ENCODE measurements at places on chromosomes 6 and 20.

DNA sequence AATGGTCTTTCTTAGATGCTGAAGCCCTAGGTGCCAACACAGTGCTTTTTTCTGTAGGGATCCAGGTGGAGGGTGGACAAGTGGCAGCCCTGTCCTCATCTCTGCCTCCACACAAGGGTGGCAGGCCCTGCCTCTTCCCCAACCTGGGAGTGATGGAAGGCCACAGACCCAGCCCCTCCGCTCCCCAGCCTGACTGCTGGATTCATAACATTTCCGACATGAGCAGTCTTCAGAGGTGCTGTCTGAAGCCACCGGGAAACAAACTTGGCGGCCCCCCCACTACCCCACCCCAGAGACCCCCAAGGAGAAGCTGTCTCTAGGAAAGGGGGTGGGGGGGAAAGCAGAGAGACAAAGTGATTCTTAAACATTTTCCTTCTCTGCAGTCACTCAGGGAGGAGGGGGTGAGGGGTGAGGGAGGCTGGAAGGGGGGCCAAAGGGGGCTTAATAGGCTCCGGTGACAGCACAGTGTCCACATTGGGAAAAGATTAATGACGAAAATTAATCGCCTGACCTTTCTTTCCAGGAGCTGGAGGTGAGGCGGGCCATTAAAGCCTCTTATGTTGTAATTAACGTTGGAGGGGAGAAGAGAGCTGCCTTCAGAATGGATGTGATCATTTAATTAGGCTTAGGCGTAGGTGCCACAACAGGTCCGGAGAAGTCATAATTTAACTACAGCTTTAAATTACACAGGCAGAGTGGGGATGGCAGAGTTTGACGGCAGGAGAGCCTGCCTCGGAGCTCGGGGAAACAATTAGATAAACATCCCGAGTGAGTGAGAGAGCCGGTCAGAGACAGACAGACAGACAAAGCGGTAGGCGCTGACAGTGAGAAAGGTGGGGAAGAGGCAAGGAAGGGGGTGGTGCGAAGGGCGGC, 76.8 kb upstream of the FOXP4 start:
- no peak for DNase-seq

DNA sequence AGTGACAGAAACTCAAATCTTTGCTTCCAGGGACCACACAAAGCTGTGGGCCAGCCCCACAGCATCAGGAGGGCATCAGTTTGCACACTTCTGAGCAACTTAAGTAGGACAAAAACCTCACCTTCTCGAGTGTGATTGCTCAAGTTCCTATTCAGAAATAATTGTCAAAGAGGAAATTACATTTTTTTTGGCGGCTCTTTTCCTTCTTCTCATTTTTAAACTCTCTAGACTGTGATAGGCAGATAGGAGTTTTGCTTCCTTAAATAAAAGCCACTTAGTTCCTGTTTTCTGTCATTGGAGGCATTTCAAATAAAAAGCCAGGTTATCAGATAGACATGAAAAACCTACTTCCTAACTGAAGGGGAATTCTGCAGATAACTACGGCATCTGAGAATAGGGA, 11.2 kb upstream of the TAGAP start:
- no peak for DNase-seq

DNA sequence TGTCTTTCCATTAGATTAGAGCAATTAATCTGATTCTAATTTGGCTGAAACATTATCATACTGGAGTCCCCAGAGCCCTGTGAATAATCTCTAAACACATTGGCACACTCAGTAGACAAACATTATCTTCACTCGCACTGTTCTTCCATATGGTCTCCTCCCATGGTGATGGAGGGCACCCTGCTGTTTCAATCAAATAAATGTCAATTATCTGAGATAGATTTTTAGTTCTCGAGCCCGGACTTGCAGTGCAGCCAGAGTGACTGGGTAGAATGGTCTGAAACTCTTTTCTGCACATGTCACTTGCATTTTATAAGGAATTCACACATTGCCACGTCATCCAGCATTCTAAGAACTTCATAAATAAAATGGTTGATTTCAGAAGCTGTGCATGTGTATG, 90.6 kb upstream of the MAP3K7 start:
- DNase-seq, result no peak

- no peak for DNase-seq
These were observed 299.0 kb downstream of the DOK5 start for GRCh38 chr20:54774426-54774825.

GRCh38 chr6:82415820-82416219, 52.2 kb downstream of the TPBG start:
- DNase-seq, result no peak

GRCh38 chr20:18276821-18277220, 11.5 kb upstream of the ZNF133 start:
- DNase-seq, result no peak

DNA sequence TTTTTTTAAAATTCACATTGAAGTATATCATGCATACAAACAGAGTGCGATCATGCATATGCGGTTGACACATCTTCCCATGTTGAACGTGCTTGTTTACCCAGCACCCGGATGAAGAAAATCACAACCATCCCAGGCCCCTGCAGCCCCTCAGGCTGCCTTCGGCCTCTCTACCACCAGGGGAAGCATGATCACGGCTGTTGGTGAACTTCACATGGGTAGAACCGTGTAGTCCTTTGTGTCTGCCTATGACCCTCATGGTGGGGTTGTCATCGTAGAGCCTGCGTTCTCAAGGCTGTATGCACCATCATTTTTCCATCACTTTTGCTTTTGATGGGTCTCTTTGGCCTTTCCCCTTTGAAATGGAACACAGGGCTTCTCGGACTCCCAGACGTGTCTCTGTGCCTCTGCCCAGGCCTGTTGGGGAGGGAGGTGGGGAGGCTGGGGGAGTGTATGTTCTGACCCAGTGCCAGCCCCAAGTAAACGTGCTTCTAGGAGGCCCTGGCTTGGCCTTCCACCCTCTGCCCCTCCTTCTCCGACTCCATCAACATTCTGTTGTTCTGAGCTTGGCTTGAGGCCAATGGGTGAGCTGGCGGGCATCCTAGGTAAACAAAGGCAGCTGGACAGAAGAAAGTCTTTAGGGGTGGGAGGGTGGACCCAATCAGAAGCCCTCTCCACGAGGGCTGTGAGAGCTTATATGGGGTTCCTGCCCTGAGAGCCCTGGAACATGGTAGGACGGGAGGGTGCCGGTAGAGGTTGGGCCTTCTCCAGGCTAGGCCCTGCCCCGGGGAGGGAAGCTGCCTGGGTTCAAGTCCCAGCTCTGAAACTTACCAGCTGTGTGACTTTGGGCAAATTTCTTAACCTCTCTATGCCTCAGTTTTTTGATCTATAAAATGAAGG, 39.7 kb downstream of the TGM2 start:
- peak; percentile 77 for DNase-seq

DNA sequence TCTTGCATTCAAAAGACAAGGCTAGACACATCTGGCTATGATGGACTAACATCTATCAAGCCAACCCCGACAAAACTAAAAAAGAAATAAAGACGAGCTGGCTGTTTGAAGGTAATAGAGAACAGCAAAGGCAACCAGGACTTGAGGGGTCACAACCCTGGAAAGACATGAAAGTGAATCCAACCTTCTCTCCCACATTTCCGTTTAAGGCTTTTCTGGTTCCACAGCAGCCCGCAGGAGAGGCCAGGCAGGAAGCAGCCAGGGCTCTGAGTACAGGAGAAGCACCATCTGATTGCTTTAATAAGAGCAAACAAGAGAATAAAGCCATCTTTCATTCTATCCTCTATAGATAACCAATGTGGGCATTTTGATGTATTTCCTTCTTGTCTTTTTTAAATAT, 14.3 kb downstream of the CNKSR3 start:
- DNase-seq, result no peak

DNA sequence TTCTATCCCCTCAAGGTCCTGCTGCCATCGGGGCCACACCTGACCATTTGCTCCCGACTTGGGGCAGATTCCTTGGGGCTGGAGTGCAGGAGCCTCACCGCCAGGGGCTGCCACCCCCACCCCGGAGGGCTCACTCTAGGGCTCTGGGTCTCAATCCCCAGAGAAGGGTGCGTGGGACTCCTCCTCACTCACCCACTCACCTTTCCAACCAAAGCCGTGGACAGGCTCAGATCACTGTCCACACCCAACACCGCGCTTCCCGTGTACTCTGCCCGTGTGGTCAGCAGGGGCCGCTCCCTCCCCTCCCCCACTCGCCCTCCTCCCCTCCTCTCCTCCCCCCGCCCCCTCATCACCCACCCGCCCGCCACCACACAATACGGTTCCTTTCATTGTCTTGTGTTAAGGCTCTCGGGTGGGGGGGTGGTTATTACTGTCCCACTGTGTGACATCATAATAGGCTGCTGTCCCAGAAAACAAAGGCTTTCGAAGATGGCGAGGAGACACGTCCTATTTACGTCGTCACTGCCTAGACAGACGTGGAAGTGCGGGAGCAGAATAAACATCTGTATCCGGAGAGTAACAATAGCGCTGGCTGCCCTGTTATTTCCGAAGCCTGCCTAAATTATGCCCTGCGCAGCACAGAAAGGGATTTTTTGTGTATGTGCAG, 85.8 kb downstream of the YTHDF1 start:
- DNase-seq, result no peak

DNA sequence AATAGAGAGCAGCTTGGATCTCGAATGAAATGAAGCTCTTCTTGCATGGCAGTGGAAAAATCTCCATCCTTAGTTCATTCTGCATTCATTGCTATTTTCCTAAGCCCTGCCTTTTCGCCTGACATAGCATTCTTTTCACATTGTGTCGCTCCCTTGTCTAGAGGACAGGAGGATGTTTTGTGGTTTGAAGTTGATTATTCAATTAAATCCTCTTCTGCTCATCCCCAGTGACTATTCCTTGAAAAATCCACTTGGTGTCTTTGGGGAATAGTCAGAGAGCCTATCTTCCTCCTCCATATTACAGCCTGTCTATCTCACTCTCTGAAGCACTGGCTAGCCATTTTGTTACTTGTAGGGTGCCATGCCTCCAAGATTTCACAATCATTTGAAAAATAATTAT, 161.2 kb downstream of the KLHL32 start:
- no peak for DNase-seq

DNA sequence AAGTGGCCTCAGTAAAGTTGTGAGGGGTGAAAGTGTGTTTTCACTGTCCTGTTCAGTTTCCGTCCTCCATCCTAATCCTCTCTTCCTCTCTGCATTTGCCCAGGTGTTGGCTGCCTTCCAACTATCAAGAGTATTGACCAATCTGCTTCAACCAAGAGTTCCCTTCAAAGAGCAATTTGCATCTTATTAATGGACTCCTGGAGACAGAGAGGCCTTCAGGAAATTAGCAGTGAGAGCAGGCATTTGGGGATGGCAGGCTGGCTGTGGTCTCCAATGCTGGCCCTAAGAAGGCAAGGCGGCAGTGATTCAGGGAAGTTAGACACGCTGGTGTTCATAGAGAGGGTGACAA, 77.2 kb downstream of the GPR6 start:
- DNase-seq, result no peak
